ENCODE measurements at places on chromosomes 16 and 17.

DNA sequence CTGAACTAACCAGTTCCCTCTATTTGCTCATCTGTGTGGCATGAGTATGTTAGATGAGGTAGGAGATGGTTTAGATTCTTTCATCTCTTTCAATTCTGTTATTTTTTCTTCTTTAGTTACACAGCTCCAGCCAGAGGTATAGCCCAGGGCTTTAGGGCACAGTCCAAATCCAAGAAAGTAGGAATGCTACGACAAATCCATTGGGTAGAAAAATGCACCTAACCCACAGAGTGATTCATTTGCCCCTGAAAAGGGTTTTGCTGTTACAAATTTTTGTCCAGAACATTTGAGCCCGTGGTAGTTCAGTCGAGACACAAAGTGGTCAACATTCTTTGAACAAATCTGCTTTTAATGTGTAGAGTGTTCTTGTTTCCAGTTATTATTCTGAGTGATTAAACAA lies 250.7 kb downstream of the HS3ST3A1 start:
- no peak for DNase-seq

GRCh38 chr16:50381679-50382440 lies 13.1 kb upstream of the BRD7 start:
- no peak for DNase-seq

- DNase-seq: no peak
These were observed 11.7 kb downstream of the ATPAF2 start for GRCh38 chr17:18027280-18027679.

DNA sequence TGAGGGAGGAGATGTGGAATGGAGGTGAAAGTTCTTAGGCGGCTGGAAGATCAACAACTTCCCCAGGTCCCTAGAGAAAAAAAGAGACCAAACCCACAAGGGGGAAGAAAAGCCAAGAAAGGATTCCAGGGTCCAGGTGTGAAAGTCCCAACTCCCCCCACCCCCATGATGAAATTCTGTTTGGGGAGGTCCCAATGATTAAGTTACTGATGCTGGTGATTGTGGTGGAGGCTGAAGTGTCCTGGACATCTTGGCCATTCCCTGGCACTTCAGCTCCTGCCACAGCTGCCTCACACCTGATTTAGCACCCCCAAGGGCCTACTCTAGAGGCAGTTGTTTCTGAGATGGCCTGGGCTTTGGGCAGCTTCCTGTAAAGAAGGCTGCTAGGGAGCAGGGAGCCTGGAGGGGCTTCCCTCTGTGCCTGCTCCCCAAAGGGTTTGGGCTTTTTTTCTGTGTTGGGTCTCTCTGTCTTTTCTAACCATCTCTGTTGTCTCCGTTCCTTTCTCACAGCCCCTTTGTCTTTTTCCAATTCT lies 13.1 kb downstream of the HOXB4 start:
- no peak for DNase-seq

DNA sequence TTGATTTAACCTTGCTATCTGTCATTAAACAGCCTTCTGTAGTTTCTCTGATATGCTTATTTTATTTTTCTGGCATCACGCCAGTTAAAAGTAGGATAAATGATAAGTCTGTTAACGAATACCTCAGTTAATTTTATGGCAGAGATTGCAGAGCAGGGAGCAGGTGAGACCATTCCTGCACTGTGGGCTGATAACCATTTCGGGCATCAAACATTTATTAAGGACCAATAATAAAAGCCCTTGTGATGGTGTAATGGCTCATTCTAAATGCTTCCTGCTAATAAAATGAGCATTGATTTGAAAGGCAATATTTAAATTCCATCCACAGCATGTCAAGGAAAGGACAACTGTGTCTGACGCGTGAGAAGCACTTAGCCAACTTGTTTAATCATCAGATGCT lies 94.1 kb downstream of the ASIC2 start:
- DNase-seq: no peak

DNA sequence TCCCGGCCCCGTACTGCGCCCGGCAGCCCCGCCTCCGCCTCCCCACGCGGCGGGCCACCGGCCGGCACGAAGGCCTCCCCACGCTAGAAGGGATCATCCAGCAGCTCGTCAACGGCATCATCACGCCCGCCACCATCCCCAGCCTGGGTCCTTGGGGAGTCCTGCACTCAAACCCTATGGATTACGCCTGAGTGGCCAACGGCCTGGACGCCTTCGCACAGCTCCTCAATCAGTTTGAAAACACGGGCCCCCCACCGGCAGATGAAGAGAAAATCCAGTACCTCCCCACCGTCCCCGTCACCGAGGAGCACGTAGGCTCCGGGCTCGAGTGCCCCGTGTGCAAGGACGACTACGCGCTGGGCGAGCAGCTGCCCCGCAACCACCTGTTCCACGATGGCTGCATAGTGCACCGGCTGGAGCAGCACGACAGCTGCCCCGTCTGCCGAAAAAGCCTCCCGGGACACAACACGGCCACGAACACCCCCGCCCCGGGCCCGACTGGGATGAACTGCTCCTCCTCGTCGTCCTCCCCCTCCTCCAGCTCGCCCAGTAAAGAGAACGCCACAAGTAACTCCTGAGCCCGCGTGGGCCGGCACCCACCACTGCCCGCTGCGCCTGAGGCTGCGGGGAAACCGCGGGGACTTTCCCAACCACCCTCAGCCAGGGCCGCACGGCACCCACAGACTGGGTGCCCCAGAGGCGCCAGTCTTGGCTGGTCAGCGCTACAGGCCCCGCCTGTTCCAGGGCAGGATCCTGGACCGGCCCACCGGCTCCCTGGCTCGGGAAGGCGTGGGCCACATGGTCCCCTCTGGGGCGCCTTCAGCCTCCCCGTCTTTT lies 39.0 kb upstream of the AKAP1 start:
- no peak for DNase-seq

- DNase-seq: no peak
These were observed 75.8 kb downstream of the ADAMTS18 start for GRCh38 chr16:77359065-77359502.

DNA sequence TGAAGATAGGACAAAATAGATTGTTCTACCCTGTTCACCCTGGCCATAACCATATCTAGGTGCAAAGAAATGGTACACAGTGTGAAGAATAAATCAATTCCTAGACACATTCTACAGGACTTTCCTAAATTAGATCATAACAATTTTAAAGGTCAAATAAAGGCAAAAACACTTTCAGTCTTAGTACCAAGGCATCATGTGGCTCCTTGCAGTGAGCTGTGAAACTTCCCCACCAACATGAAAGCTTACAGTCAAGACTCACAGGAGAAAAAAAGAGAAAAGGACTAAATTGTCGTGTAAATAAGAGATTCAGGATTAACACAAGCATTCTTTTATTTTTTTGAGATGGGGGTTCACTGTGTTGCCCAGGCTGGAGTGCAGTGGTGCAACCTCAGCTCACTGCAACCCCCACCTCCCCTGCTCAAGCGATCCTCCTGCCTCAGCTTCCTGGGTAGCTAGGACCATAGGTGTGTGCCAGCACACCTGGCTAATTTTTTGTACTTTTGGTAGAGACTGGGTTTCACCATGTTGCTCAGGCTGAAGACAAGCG lies 14.2 kb downstream of the NSMCE1 start:
- DNase-seq: no peak

DNA sequence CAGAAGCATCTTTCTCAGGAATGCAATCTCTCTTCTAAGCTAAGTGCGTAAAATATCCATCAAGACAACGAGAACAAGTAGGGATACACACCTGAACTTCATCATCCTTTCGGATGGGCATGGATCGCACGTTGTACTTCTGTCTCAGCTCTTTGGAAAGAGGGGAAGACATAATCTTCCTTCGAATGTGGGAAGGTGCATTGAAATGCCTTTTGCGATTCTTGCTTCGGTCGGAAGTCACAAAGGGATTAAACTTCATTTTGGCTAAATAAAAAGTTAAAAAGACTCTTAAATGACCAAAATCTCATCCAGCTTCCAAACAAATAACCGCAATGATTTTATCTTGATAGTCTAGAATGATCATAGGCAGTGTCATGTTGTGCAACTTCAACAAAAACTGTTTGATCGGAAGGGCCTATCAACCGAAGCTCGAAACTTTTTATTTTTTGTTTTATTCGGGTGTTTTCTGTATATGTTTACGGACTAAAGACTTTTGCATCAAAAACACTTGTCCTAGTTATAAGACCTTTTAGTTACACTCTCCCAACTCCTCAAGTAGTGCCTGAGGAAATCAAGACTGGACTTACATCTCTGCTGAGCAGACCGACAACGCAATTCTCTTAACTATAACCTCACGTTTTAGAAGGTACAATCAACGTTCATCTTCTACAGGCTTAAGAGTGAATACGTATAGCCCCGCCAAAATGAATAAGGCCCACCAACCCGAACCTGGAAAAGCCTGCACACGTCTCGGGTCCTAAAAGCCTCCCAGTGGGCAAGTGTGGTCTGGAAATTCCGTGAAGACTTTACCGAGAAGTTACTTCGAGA lies 727 bp downstream of the RPL26 start:
- no peak for DNase-seq

DNA sequence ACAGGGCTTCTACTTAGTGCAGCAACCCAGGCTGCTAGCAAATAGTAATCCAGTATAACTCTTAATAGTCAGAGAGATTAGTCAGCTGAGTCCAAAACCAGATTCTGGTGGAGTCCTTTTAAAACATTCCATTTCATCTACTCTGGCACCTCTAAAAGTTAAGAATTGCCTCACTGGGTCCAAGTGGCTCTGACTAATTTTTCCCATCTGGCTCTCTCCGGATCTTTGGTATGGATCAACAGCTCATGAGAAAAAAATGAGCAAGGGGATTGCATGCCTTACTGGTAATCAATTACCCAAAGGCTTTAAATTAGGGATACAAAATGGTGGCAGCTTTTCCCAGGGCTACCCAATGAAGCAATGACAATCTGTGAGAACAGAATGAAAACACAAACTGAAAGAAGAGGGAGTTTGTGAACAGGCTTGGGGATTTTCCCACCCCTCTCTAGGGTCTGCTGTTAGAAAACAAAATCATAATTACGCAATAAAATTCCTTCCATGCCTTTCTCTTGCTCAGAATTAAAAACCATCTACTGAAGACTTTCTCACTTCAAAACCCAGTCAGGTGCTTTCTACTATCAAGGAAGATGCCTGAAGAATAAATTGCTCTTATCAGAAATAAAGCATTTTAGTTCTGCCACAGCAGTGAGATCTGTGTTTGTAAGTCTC lies 84.6 kb upstream of the PMFBP1 start:
- DNase-seq: no peak

GRCh38 chr16:427250-427649 lies 1.8 kb downstream of the RAB11FIP3 start:
- DNase-seq: no peak

DNA sequence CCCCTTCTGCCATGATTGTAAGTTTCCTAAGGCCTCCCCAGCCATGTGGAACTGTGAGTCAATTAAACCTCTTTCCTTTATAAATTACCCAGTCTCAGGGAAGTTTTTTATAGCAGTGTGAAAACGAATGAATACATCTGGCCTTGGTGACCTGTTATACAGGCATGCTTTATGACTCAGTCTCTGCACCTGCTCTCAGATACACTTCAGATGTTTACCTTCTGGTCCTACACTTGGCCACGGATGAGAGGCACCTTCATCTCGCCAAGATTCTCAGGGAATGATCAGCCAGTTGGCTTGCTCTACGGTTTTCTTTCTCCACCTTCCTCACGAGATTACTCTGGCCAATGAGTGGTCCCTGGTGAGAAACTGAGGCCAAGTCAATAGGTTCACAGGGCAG lies 304.7 kb downstream of the CA10 start:
- no peak for DNase-seq

- no peak for DNase-seq
These were observed 22.5 kb upstream of the CHMP6 start for GRCh38 chr17:80969030-80969673.

DNA sequence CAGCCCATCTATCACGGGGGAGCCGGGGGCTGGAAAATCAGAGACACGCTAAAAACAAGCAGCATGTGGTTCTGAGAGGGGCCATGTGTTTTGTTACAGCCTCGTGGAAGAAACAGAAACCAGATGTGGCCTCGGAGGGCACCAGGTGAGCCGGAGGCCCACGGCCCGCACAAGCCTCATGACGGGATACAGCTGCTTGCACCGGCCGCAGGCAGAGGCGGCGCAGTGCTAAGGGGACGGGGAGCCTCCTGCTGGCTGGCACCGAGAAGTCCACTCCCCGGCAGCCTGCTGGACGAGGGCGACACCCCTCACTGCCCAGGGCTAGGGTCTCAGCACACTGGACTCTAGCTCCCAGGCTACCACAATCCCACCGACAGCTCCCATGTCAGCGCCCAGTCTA lies 19.2 kb downstream of the NDUFAF8 start:
- no peak for DNase-seq

GRCh38 chr16:88705801-88706228 lies 393 bp downstream of the RNF166 start:
- no peak for DNase-seq

DNA sequence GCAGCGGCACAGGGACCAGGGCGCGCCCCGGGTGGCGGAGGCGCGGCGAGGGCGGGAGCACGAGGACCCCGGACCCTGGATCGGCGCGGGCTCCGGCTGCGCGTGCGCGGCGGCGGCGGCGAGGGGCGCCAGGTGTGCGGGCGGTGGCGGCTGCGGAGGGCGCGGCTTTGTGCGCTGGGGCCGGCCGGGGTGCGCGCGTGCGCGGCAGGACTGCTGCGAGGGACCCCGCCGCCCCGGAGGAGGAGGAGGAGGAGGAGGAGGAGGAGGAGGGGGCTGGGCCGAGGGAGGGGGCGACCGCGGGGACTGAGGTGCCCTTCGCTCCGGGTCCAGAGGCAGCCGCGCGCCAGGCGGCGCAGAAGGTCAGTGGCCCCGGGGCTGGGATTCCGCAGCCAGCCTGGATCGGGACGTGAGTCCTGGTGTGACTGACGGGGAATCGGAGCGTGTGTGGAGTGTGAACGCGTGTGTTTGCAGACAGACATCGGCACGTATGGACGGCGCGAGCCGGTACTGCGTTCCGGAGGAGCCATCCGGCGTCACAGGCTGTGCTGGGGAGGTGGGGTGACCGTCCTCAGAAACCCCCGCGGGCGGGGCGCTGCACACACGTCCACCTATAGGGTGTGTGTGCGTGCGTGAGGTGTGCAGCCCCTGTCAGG lies 19.5 kb upstream of the RAP1GAP2 start:
- peak; percentile 19 for DNase-seq

DNA sequence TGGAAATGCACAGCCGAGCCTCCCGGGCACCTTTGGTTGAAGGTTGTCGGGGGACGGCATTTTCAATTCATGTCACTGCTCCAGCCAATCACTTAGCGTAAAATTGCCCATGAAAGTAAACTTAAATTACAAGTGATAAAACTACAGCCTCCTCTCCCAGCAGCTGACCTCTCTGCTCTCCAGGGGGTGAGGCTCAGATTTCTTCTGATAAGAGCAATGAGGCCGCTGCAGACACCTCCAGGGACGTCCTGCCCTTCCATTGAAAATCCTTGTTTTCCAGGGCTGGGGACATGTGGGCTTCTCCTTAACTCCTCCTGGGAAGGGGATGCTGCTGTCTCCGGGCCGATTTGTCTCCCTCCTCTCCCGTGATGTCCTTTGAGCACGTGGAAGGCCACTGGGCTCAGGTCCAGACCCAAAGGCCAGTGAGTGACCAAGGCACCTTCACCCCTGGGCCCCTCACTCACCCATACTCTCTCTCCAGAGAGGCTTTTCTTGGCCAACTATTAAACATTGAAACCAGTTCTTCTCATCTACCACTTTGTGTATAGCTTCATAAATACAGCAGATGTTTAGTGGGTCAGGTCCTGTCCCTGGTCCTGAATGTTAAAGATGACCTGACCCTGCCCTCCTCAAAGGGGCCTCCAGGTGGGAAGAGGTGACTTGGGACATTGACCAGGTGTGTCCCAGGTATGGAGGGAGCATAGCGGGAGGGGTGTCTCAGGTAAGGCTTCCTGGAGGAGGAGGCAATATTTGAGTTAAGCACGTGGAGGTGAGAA lies 52.3 kb downstream of the MGAT5B start:
- no peak for DNase-seq
